ENCODE measurements at places on chromosomes 6 and 20.

DNA sequence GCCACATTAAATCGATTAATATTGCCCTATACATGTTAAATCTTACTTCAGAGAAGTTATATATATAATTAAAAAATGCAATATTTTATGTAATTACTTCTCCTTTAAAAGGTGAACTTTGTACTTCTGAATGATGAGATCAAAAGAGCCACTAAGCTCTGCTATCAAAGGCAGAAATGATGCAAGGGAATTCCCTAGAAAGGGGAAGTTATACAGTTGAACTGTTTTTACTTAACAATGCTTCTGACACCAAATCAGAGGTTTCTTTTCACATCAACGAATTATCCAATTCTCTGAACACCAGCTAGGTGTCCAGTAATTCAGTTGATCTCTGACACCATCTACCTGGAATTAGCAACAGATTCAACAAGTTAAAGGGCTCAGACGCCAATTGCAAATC lies 319.9 kb upstream of the TSHZ2 start:
- no peak for DNase-seq

GRCh38 chr6:139112146-139112545 lies 22.7 kb upstream of the HECA start:
- no peak for DNase-seq

DNA sequence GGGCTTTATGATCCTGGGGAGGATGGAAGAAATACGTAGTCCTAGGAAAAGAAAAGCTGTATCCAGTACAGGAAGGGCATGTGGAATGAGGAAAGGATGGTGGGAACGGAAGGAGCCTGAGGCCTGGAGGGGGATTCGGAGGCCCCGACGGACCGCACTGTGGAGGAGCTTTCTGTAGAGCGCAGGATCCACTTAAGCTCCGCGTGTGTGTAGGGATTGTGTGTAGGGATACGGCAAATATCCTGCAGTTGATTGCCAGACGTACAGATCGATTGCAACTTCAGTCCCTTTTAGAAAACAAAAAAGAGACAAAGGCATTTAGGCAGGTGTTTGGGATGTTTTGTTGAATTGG lies 32.6 kb upstream of the JAG1 start:
- DNase-seq = no peak

DNA sequence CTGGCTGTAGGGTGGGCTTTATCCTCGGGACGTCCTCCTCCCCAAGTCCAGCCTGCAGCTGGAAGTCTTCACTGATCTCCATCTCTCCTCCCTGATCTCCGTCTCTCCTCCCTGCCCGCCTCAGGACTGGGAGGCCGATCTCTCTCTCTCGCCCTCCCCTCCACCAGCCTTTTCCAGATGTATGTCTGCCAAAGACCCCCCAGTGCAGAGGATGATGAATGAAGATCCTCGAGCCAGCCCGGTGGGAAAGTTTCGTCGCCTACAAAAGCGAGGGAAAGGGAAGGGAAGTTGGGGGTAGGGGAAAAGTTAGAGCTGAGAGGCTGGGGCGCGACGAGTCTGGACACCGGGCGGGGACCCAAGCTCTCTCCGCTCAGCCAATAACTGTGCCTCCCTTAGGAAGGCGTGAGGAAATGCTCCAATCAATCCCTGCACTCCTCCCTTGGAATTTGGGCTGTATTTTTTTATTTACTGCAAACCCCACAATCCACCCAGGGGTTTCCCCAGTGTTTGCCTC lies 595 bp upstream of the SRF start:
- no peak for DNase-seq

GRCh38 chr6:34476921-34477320 lies 11.0 kb downstream of the PACSIN1 start:
- DNase-seq = no peak

DNA sequence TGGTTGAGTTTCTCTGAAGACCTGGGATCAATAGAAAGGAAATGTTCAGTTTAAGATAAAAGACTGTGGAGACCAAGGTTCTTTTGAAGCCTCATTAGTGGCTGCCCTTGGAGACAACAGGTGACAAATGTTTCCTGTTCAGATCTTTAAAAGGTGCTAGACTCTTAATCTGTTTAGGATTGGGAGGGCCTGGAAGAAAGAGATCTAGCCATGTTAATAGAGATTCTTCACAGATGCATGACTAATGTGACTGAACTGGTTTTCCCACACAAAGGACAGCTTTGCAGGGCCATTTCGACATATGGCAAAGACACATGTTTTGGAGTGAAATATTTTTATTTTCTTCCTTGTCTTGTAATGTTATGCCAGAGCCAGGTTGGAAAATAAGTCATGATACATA lies 82.2 kb downstream of the WDR27 start:
- DNase-seq = no peak

- no peak for DNase-seq
Observed at GRCh38 chr20:56469077-56469449, 636 bp downstream of the RTF2 start.

DNA sequence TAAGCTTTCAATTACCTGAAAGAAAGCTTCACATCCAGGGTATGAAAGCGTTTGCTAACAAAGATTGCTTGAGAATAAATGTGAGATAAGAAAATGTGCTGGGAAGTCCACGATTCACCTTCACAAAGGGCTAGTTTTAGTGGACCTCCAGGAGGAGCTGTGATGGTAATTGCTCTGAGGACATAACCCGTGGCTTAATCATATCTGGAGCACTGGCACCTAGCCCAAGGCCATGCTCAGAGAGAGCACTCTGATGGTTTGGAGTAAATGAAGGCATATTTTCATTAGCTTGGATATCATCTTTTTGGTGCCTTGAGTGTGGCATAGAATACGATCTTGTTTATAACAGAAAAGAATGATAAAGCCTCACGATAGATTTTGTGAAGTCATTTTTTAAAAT lies 46.9 kb upstream of the BACH2 start:
- DNase-seq = no peak

DNA sequence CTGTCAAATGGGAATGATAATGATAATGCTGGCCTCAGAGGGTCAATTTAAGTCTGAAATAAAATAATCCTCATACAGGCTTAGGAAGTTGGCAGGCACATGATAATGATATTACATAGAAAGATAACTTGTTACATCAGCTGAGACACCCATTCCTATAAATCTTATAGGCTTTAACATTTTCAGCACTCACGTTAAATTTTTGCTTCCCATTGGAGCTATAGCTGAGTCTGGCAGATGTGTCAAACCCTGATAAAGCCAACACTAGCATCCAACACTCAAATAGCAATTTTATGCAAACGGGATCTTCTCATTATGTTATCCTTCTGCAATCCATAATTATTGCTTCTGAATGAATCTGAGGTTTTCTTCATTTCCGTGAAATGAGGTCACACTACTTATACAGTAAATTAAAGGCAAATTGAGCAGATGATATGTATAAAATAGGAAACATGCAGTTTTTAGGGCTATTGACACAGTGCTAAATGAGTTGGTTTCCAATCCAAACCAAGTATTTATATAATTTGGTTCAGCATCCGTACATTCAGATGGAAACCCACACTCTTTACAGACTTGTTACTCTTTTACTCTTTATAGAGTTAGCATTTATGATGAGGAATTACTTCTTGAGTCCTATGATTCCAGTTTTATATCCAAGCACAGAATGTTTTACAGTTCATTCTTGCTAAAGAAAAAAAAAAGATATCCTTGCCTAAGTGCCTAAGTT lies 481.6 kb downstream of the BTBD3 start:
- DNase-seq = no peak

- no peak for DNase-seq
Observed at GRCh38 chr6:78995946-78996345, 82.1 kb downstream of the PHIP start.

DNA sequence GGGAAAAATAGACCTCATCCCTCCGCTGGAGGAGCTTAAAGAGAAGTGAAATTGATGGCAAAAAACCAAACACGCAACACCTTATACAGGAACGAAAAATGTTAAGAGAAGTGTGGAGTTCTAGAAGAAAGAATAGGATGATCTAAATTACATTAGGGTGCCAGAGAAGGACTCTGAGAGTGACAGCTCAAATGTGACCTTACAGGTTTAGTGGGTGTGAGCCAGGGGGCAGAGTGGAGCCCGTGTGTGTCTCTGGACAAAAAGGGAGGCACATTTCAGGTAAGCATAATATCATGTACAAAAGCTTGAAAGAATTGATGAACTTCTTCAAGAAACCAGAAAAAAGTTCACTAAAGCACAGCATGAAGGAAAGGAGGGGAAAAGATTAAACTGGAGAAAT lies 20.8 kb downstream of the HLA-DRA start:
- no peak for DNase-seq

GRCh38 chr6:158314737-158315136 lies 2.5 kb downstream of the TULP4 start:
- no peak for DNase-seq

DNA sequence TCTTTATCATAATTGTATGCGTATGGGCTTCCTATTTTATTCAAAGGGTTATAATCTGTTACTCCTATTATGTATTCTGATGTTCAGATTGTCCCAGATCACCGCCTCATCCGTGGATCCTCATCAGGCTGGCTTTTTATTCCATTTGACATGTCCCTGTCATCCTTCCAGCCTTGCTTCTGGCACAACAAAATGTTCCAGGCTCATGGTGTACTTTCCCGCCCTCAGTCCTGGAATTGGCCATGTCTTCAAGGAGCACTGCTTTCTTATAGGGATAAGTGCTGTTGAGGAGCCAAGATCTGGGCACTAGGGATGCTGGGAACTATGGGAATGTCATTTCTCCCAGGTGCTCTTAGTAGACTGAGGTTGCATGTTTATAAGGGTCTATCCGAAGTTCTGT lies 207.8 kb downstream of the JARID2 start:
- no peak for DNase-seq

All from activated effector memory CD4-positive, alpha-beta T cell treated with Interleukin-2 at 50 U/mL for 16 hours (primary cell).